ENCODE measurements at places on chromosomes 6 and 20.

- H3K4me3 ChIP-seq = no peak overlapping the region
- H3K4me1 ChIP-seq = peaks cover 3% of the 10 kb centered on the region
- DNase-seq = no peak
- peaks cover 4% of the 10 kb centered on the region for H3K27me3 ChIP-seq
- H3K36me3 ChIP-seq = no peaks in the 10 kb centered on the region
These were observed 26.4 kb upstream of the PRELID3B start for GRCh38 chr20:59069026-59069425.

GRCh38 chr6:129251669-129252376 is 368.9 kb downstream of the LAMA2 start:
- H3K27ac ChIP-seq = no peak overlapping the region
- peak; percentile 73 for DNase-seq
- no peak overlapping the region for H3K4me3 ChIP-seq
- H3K36me3 ChIP-seq = no peaks in the 10 kb centered on the region
- no peaks in the 10 kb centered on the region for H3K4me1 ChIP-seq
- H3K27me3 ChIP-seq = no peaks in the 10 kb centered on the region

DNA sequence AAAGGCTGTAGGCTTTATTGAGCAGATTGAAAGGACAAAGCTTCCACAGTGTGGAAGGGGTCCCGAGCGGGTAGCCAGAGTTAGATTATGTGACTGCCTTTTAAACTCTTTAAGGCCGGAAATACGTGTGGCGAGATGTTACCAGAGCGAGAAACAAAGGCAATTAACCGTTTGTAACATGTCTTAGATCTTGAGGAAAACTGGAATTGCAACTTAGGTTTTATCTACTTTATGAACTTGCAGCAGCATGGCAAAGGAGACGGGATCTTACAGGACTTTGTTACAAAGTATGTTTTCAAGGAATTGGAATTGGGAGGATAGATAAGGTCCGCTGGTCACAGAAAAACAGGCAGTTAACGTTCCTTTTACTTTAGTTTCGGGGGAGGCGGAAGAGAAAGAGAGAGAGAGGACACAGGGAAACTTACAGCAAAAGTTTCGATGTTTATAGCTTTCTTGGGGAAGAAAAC is 594.7 kb upstream of the ADGRB3 start:
- H3K4me3 ChIP-seq = no peak overlapping the region
- H3K27ac ChIP-seq = no peak overlapping the region
- DNase-seq = peak; percentile 2
- no peaks in the 10 kb centered on the region for H3K27me3 ChIP-seq
- H3K36me3 ChIP-seq = no peaks in the 10 kb centered on the region

- no peak for DNase-seq
- H3K4me1 ChIP-seq = peaks cover 9% of the 10 kb centered on the region
- H3K4me3 ChIP-seq = no peak overlapping the region
- H3K27ac ChIP-seq = no peak overlapping the region
These were observed 506.9 kb upstream of the JARID2 start for GRCh38 chr6:14738933-14739332.

DNA sequence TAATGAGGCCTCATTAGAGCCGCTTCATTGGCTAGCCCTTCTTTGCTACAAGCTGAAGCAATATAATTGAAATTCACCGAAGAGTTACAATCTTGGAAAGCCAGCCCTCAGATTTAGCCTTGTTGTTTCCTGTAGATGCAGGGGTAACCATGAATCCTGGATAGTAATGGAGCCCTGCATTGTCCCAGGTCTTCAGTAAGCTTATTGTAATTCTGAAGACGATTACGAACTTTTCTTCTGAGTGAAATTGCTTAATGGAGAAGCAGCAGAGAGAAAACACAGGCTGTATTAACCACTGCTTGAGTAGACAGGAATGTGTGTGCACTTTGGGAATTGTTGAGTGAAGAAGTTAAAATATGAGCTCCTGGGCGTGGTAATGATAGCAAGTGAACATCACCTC is 26.3 kb upstream of the NAA20 start:
- H3K4me1 ChIP-seq = peaks cover 47% of the 10 kb centered on the region
- peak overlapping the region; percentile 42 for H3K27ac ChIP-seq
- H3K27me3 ChIP-seq = no peaks in the 10 kb centered on the region
- H3K4me3 ChIP-seq = no peak overlapping the region
- DNase-seq = peak; percentile 82

DNA sequence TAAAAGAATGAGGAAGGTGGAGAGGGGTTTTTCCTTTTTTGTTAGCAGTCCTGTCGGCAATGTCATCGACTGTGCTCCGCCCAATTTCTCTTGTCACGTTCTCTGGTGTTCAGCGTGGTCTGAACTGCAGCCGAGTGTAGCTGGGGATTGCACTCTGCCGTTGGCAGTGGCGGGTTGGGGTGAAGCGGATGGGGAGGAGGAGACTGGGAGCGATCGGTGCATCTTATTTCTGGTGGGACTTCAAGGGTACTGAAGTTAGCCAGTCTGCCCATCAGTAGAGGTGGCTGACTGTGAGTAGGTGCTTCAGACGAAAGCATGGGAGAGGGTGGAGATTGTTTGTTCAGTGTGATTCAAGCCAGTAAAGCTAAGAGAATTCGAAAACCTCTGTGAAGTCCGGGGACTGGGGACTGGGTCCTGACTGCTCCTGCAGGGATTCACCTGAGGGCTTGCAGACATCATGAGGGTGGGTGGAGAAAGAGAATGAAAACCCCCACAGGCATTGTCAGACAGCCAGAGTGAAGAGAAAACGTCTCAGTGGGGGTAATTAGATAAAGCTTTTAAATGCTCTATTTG is 5.1 kb downstream of the RREB1 start:
- no peak overlapping the region for H3K4me3 ChIP-seq
- no peak for DNase-seq
- no peak overlapping the region for H3K27ac ChIP-seq

DNA sequence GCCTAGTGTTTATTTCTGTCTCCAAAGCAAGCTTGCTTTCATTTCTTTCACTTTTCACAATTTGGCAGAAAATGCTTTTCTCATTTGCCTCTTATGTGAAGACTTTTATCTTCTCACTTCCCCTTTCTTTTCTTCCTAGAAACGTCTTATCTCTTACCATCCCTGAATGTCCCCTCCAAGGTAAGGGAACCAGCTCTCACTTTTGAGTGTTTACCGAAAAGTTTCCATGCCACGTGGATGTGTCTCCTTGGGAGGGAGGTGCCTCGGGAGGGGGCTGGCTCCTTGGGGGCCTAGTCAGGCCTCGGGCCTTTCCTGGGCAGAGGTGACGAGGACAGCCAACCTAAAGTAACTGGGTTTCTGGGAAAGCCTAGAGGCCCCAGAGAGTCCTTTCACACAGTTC is 127.4 kb downstream of the CD24 start:
- H3K27me3 ChIP-seq = no peaks in the 10 kb centered on the region
- H3K27ac ChIP-seq = no peak overlapping the region
- H3K4me1 ChIP-seq = no peaks in the 10 kb centered on the region
- H3K4me3 ChIP-seq = no peak overlapping the region
- no peak for DNase-seq

GRCh38 chr6:141259807-141260206 is 872.9 kb upstream of the GJE1 start:
- no peak overlapping the region for H3K27ac ChIP-seq
- H3K4me1 ChIP-seq = no peaks in the 10 kb centered on the region
- DNase-seq = peak; percentile 33
- no peaks in the 10 kb centered on the region for H3K36me3 ChIP-seq
- no peak overlapping the region for H3K4me3 ChIP-seq

DNA sequence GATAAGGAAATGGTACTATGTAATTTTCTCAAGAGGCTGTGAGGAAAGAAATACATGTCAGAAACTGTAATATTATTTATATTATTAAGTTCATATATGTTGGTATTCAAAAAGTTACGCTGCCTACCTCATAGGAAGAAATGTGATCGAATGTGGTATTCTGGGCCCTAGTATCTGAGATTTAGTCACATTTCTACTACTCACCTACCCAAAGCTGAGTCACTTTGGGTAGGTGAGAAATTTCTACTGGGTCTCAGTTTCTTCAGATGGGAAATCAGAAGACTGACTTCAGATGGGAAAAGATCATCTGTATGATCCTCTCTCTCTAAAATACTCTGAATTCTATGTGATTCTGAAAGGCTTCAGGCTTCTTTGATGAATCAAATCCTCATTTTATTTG is 411.0 kb downstream of the SYNE1 start:
- H3K4me3 ChIP-seq = no peak overlapping the region
- no peak for DNase-seq
- peaks cover 7% of the 10 kb centered on the region for H3K36me3 ChIP-seq
- H3K27me3 ChIP-seq = no peaks in the 10 kb centered on the region

- H3K4me3 ChIP-seq = peak overlapping the region; percentile 77
- H3K4me1 ChIP-seq = peaks cover 2% of the 10 kb centered on the region
These were observed 2.6 kb downstream of the ASF1A start for GRCh38 chr6:118896339-118897136.

- peak; percentile 88 for DNase-seq
- H3K4me1 ChIP-seq = peaks cover 8% of the 10 kb centered on the region
- H3K27me3 ChIP-seq = no peaks in the 10 kb centered on the region
- no peaks in the 10 kb centered on the region for H3K36me3 ChIP-seq
- peak within 1 kb of the TSS; percentile 89 for H3K27ac ChIP-seq
These were observed at the start of gene SOD2 for GRCh38 chr6:159693128-159693893. Gene SOD2, minus strand, starts transcription at chr6:159693241. Its CDS starts 74 bp downstream, at chr6:159693167.

GRCh38 chr20:428658-429200 is 20.6 kb downstream of the RBCK1 start:
- H3K4me3 ChIP-seq = no peak overlapping the region
- H3K36me3 ChIP-seq = peaks cover 11% of the 10 kb centered on the region
- H3K4me1 ChIP-seq = no peaks in the 10 kb centered on the region

DNA sequence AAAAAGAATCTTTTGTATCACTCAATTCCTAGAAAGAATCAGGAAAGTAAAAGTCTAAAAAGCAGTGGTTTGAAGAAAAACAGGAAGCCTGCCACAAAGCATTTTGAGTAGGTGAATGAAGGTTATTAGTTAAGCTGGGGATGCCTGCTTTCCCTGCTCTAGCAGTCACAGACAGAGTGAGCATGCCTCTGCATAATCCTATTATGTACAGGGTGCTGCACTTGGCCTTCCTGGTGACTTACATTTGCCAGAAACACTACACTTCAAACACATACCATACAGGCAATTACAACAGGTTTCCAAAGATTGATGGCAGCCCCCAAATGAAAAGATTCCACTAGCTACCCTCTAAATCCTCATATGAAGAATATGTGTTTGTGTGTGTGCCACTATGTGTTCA is 130.8 kb downstream of the TPBG start:
- H3K36me3 ChIP-seq = no peaks in the 10 kb centered on the region
- H3K27ac ChIP-seq = no peak overlapping the region
- H3K4me1 ChIP-seq = no peaks in the 10 kb centered on the region
- H3K27me3 ChIP-seq = no peaks in the 10 kb centered on the region

DNA sequence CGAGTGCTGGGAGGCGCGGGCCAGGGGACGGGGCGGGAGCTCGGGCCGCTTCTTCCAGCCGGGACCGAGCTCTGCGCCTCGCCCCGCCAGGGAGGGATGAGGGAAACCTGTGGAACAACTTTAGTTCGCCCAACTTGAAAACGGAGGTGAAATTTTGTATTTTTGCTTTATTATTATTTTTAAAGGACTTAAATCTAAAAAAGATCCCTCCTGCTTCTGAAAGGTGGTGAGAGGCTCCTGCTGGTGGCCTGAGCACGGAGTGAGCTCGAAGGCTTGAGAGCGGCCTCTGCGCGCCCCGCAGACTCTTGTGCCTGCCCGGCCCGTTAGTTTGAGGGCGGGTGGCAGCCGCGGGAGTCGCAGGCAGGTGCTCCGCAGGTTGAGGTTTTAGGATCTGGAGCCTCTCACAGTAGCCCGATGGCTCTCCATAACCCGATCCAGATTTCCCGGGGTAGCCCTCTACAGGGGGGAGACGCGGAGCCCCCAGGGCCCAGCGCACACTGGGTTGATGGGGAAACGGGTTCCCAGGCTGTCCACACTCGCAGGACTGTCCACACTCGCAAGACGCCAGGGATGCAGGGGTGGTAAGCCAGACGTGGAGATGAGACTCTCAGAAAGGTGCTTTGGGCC is 46.2 kb upstream of the SUPT3H start:
- no peak for DNase-seq
- H3K27me3 ChIP-seq = no peaks in the 10 kb centered on the region
- peak overlapping the region; percentile 74 for H3K27ac ChIP-seq
- H3K36me3 ChIP-seq = no peaks in the 10 kb centered on the region

GRCh38 chr20:38250609-38251008 is 9.9 kb downstream of the KIAA1755 start:
- no peaks in the 10 kb centered on the region for H3K27me3 ChIP-seq
- no peaks in the 10 kb centered on the region for H3K4me1 ChIP-seq
- no peak overlapping the region for H3K27ac ChIP-seq
- no peak overlapping the region for H3K4me3 ChIP-seq
- no peak for DNase-seq

- H3K27me3 ChIP-seq = peaks cover 84% of the 10 kb centered on the region
- H3K4me3 ChIP-seq = no peak overlapping the region
- no peaks in the 10 kb centered on the region for H3K4me1 ChIP-seq
- DNase-seq = no peak
These were observed 414 bp downstream of the SIM1 start for GRCh38 chr6:100464162-100464851.

GRCh38 chr6:112441607-112442006 is 94.5 kb downstream of the RFPL4B start:
- H3K36me3 ChIP-seq = no peaks in the 10 kb centered on the region
- H3K27me3 ChIP-seq = no peaks in the 10 kb centered on the region
- no peak overlapping the region for H3K27ac ChIP-seq
- no peaks in the 10 kb centered on the region for H3K4me1 ChIP-seq
- H3K4me3 ChIP-seq = no peak overlapping the region

GRCh38 chr6:142384519-142385254 is 82.9 kb downstream of the ADGRG6 start:
- no peaks in the 10 kb centered on the region for H3K36me3 ChIP-seq
- H3K27ac ChIP-seq = peak overlapping the region; percentile 37
- no peak for DNase-seq
- no peak overlapping the region for H3K4me3 ChIP-seq
- no peaks in the 10 kb centered on the region for H3K27me3 ChIP-seq

DNA sequence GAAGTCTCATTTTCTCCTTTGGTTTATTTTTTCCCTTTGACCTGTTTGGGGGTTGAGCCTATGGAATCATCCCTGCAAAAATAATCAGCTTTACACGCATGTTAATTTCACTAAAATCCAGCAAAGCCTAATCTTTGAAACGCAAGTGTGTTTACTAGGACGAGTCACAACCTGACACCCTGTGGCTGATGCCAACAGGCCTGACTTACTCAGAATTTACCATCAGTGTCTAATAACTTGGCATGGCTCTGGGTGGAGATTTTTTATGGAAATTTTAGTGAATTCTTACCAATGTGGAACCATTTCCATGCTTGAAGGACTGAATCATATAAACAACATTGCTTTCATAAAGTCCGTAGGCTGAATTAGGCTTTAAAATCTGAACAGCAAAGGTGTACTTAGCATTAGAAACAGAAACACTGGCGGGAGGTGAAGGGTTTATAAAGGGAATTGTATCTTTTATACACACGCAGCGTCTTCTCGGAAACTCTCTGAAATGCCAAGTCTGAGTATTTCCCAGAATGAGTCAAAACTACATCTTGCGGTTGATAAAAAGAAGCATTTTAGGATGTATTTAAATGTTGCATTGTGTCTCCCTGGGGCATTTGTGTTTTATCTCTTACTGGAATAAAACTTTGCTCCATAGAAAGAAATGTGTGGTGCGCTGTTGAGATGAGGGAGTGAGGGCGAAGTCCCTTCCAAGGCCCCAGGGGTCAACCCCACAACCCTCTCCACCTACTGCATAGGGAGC is 81.2 kb downstream of the DACT2 start:
- H3K4me1 ChIP-seq = no peaks in the 10 kb centered on the region
- H3K27ac ChIP-seq = no peak overlapping the region
- no peaks in the 10 kb centered on the region for H3K36me3 ChIP-seq
- DNase-seq = no peak
- no peak overlapping the region for H3K4me3 ChIP-seq

GRCh38 chr6:27865850-27866356 is 46.3 kb downstream of the OR2B2 start:
- H3K4me1 ChIP-seq = no peaks in the 10 kb centered on the region
- peak overlapping the region; percentile 65 for H3K4me3 ChIP-seq
- no peaks in the 10 kb centered on the region for H3K36me3 ChIP-seq
- no peak for DNase-seq

Data from fibroblast of lung (primary cell).